ENCODE measurements at places on chromosomes 7 and 10.

DNA sequence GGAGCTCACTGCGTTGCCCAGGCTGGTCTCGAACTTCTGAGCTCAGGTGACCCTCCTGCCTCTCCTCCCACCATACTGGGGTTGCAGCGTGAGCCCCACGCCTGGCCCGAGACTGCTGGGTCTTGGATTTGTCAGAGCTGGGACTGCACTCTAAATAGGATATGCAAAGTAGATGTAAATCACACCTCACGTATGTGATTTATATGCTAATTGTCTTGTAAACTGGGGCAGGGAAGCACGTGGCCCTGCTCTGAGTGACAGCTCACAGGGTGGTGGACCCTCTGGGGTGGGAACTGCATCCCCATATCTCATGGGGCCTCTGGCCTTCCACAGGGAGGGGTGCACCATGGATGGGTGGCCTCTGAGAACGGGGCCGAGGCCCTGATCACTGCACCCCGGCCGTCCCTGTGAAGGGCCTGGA is 34.1 kb downstream of the GET4 start:
- DNase-seq, result no peak

DNA sequence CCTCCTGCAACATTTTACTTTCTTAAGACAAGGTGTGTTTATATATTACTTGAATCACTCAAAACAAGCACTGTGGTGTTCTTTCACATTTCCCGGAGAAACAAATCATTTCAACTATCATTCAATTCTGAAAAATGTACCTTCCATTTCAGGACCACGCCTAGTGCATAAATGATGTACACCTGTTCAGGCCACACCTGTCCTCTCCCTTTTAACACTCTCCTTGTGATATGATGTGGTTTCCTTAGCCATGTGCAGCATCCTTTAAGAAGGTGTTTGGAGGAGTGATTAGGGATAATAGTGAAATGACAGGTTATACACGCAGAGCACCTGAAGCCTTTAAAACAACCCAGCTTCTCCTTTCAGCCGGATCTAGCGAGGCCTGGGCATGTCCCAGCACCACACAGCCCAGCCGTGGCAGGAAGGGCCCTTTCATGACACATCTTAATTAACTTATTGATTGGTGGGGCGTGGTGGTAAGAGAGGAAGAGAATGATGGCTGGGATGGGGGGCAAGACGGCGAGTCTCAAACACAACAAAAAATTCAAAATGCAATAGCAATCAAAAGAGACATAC is 26.9 kb downstream of the ABLIM1 start:
- no peak for DNase-seq

- DNase-seq, result peak; percentile 53
Measured at GRCh38 chr7:19747740-19748339, 25.6 kb downstream of the TMEM196 start.

DNA sequence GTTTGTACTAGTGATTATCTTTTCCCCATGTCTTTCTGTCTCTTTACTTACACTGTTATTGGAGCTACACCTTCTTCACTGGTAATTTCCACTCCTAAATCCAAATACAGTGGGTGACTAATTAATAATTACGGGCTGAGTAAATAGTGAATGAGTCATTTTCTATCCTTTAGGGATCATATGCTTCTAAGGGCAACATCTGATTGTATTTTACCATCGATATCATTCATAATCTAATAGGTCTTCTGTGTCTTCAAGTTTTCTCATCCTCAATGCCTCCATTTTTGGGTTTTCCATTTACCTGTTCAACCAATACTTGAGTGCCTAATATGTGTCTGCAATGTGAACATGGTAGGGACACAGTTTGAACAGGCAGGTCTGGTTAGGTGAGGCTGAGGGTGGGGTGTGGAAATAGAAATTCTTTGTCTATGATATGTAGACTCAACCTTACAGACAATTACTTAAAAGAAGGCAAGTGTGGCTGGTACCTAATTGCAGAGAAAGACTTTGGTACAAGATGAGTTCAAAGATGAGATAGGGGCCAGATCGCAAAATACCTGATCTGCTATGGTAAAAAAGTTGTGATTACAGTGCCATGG is 5.9 kb upstream of the DHX32 start:
- DNase-seq, result peak; percentile 24

- peak; percentile 5 for DNase-seq
Measured at GRCh38 chr7:83614112-83614511, 34.8 kb downstream of the SEMA3E start.

DNA sequence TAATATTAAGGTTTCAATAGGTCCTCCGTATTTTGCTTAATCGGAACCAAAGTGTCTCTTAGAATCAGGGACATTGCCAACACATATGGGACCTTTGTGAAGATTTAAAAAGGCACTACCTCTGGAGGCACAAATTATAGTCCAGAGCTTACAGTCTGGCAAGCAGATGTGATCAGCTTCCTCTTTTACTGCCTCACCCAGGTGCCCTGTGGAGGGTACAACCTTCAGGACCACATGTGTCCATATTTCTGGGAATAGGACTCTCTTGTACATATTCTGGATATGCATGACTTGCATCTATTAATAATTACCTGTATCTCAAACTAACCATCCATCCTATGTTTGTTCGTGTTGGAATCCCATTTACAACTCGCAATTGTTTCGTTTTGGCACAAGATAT is 60.0 kb downstream of the HGF start:
- DNase-seq, result no peak

- no peak for DNase-seq
Measured at GRCh38 chr10:80660736-80661135, 123.0 kb downstream of the SH2D4B start.

DNA sequence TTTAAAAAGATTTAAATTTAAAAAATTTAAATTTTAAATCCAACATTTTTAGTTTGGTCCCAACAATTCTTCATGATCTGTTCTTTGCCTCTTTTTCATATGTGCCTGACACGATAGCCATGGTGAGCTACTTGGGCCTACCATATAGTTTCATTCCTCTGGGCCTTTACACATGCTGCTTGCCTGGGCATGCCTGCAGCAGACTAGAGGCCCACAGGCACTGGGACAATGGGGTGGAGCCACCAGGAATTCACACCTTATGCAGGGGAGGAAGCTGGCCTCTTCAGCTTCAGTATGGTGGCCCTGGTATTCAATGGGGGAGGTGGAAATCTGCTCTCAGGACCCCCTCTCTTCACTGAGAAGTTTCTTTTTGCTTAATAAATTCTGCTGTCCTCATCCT is 37.8 kb upstream of the ZNF365 start:
- no peak for DNase-seq

DNA sequence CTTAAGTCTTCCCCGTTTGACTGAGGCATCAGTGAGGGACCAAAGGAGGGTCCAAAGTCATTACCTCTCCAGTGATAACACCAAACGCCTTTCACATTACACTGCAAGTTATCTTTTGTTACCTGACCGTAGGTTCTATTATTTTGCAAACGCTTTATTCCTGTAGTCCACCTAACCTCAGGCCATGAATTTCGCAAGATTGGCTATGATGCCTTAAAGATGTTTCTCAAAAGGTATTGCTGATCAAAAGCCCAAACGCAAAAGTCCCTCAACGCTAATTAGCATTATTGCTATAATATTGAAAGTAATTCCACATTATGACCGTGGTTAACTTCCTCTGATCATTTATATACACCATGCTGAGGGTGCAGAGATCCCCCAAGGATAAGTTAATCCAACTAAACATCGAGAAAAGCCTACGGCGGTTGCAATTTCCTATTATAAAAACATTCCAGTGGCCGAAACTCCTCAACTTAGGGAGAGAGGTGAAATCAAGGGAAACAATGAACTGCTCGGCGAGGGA is 649 bp downstream of the DNA2 start:
- no peak for DNase-seq

GRCh38 chr10:129788215-129788614 is 175.9 kb downstream of the EBF3 start:
- DNase-seq, result no peak

GRCh38 chr7:126440542-126440941 is 812.2 kb downstream of the GRM8 start:
- no peak for DNase-seq

DNA sequence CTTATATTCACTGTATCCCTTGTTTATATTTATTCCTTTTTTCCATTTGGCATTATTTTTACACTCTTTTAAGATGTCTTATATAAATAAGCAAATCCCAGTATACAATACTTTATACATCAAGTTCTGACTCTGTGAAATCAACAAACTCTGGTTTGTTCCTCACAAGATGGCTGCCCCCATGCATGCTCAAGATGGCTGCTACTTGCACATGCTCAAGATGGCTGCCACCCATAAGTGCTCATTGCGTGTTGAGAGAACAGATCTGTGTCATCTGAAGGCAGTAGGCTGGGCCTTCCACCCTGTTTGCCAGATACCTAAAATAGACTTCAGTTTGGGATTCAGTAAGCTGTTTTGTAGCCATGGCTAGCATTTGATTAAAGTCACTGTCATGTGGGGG is 666.2 kb downstream of the TYW1 start:
- DNase-seq, result no peak
